ENCODE measurements at places on chromosomes 12 and 14. TPM values are rescaled to one million over a fixed set of nuclear protein-coding genes. Genes with fewer than 3 reads are reported as not detected.

KRT85 gene
- total RNA-seq: not detected

TSPAN19 gene
- total RNA-seq: not detected

SMIM41 gene
- total RNA-seq: not detected

SLC10A1 gene
- not detected for total RNA-seq

TMEM179 gene
- 1.0 TPM for total RNA-seq

CACNA1C gene
- 127 TPM for total RNA-seq

CPNE6 gene
- total RNA-seq: not detected

PROX2 gene
- total RNA-seq: not detected

SMOC1 gene
- 5.4 TPM for total RNA-seq

LUM gene
- total RNA-seq: 130 TPM

GDF3 gene
- total RNA-seq: 0.26 TPM

POTEG gene
- not detected for total RNA-seq

HOTAIR gene
- total RNA-seq: not detected

DHH gene
- 0.97 TPM for total RNA-seq

LRCOL1 gene
- not detected for total RNA-seq

TULP3 gene
- total RNA-seq: 12.5 TPM
